Fibroblast of skin of back (primary cell): ENCODE measurements at places on chromosomes 13 and 19.

GRCh38 chr19:10283301-10284064 is 3.3 kb upstream of the ICAM4 start:
- DNase-seq, result no peak

GRCh38 chr19:662207-662961 is 630 bp downstream of the RNF126 start:
- DNase-seq, result peak; percentile 50

DNA sequence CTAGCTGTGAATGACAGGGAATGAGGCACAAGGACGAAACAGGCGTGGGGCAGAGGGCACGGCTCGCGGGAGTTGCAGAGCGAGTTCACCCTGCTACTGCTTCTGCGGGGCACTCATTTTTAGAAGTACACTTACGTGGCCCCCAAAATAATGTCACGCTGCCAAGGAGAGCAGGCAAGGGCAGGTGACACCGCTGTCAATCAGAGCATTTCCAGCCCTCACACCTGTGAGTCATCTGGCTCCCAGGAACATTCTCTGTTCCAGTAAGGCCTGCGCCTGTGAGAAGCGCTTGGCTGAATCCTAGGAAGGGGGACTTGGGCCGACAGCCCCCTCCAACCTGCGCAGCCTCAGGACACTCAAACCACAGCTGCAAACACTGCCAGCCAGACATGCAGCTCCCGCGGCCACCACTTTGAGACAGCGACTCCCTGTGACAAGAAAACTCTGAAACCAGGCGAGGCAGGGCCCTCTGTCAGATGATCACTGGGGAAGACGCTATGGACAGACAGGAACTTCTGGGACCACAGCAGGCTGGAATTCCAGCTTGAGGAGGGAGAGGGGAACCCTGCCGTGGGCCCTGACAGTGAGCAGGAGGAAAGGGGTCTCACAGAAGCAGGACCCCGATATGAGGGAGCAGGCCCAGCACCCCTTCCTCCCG is 12.7 kb downstream of the DOT1L start:
- no peak for DNase-seq

DNA sequence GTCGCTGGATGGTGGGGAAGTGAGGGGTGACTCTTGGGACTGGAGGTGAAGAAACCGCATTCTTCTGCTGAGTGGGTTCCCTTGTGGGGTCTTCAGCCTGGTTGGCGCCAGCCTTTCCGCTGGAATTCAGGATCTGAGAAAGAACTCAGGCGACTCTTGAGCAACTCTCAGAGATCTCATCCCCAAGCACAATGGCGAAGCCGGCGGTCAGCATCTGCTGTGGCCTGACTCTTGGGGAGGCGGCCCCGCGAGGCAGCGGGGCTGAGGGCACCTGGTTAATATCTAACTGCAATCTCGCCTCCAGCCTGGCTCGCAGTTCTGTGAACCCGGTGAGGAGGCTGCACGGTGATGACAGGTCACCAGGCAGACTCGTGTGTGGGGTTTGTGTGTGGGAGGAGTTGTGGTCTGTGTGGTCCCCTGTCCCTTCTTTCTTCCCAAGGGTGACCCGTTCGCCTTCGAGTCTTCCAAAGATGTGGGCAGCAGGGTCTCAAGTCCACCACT is 883 bp downstream of the ZNF441 start:
- peak; percentile 22 for DNase-seq

GRCh38 chr13:110105136-110105535 is 201.8 kb downstream of the COL4A1 start:
- DNase-seq, result no peak

DNA sequence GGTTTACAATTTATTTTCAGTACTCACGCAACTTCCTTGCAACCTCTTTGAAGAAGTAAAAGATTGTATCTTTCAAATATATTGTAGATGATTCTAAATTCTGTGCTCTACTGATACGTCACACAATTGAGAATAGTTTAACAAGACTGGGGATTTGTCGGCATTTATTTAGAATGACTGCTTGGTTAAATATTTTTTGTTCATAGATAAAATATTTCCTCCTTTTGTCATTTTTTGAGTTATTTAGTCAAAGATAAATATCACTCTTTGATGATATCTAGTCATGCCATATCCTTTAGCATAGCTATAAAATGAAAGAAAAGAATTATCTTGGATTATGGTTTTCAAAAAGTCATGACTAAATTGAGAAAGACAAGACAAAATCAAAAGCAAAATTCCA is 2747.8 kb downstream of the PCDH9 start:
- peak; percentile 54 for DNase-seq

- DNase-seq, result no peak
These were observed 82.5 kb upstream of the MYCBP2 start for GRCh38 chr13:77409412-77409811.

DNA sequence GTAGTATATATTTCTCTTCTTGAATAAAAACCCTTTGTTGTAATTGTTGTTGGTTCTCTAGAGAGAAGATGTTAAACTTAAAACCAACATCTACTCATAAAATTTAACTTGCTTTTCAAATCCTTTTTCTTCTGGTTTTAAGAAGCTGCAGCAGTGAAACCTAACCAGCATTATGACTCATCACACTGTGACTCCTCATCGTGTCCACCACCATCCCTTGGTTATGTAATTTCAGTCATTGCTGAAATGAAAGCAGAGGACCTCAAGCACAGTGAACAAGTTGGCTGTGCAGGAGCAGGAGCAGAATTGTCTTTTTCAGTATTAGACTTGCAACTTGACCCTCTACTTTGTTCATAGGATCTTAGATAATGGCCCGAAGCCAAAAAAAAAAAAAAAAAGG is 64.9 kb upstream of the HTR2A start:
- DNase-seq, result peak; percentile 81

GRCh38 chr13:57675526-57675925 is 44.0 kb downstream of the PCDH17 start:
- DNase-seq, result no peak

- no peak for DNase-seq
These were observed 76.0 kb upstream of the TSC22D1 start for GRCh38 chr13:44652168-44652567.

GRCh38 chr13:41802043-41802683 is 158.7 kb downstream of the VWA8 start:
- no peak for DNase-seq

GRCh38 chr13:98427331-98427995 is 149.4 kb downstream of the STK24 start:
- no peak for DNase-seq

GRCh38 chr19:3979674-3980352 is 5.5 kb downstream of the EEF2 start:
- DNase-seq, result no peak

DNA sequence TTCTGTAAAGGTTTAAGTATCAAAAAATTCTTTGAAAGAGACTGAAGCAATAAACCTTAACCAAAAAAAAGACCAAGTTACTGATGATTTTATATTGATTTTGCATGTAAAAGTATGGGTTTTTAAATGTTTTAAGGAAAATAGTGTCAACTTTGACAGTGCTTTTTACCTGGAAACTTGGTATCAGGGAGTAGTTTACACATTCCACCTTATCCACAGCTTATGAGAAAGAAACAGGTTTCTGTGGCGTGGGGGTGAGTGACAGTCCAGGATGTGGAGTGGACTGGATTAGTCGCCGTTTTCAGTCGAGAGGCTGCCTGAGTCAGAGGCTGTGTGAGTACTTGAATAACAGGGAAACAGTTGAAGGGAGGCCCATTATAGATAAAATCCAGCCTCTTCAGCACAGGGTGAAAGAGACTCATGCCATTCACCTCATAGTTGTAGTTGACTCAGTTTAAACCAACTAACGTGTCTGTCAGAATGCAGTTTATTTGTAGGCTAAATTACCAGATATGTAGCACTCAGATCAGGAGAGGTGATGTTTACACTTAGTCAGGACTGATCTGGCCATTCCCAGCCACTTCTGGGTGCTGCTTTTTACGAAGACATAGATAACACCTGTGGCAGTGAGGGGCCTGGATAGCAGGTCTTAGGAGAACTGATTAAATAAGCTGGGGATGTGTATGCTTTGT is 595 bp upstream of the GPR183 start:
- peak; percentile 86 for DNase-seq

GRCh38 chr13:59978862-59979261 is 184.9 kb downstream of the DIAPH3 start:
- no peak for DNase-seq

- peak; percentile 10 for DNase-seq
These were observed 14.6 kb downstream of the VSIG10L start for GRCh38 chr19:51327066-51328001.

GRCh38 chr13:80307401-80307987 is 33.4 kb downstream of the SPRY2 start:
- no peak for DNase-seq

- no peak for DNase-seq
These were observed 20.4 kb downstream of the PCID2 start for GRCh38 chr13:113187883-113188665.

DNA sequence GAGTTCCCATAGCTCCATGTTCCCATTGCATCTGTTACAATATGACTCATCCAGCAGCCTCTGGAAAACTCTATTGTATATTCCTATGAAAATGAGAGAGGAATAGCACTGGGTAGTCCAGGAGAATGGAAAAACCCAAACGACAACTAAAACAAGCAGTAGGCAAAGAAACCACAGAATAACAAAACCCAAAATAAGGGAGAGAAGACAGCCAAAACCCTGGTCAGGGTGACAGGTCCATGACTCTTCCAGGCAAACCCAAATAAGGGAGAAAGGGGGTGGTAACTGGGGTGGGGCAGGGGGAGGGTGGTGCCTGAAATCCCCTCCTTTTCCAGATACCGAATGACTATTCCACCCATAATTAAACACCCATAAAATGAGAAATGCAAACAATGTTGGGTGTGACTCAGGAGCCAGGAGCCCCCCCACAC is 4.0 kb upstream of the ZNF8 start:
- no peak for DNase-seq

DNA sequence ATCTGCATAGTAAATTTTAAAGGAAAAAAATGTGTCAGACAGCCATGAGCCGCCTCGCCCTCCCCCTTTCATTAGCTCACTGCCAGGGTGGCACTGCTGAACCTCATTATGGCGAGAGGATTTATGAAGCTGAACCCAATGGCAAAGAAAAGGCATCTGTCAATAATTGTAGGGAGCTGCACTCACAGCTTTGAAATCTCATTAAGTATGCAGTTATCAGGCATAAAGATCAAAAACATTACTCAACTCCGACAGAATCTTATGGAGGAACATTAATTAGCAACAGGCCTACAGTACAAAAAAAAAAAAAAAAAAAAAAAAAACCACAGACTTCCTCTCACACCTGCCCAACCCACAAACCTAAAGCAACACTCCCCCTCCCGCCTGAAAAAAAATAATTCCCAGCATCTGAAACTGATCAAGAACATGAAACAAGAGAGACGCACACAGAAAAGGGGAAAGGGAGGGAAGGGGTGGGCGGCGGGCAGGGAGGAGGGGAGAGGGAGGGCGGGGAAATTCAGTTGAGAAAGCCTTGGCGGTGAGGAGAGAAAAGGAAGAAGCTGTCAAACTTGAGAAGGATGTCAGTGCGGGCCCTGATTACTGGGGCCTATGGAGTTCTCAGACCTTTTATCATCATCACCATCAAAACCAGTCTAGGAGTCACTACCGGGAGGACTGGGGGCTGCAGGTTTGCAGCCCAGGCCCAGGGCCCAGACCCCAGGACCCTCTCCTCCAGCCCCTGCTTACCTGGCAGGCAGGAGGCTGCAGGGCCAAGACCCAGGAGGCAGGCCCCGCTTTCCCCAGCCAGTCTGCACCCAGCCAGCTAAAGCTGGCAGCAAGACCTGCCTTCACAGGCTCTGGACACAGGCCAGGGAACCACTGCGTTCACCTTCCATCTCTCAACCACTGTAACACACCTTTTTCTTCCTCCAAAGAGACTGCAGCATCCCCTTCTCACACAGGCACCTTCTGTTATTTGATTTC is 8.9 kb downstream of the TSHZ3 start:
- DNase-seq, result peak; percentile 53

- no peak for DNase-seq
These were observed 161.1 kb downstream of the DCT start for GRCh38 chr13:94318418-94318817.

DNA sequence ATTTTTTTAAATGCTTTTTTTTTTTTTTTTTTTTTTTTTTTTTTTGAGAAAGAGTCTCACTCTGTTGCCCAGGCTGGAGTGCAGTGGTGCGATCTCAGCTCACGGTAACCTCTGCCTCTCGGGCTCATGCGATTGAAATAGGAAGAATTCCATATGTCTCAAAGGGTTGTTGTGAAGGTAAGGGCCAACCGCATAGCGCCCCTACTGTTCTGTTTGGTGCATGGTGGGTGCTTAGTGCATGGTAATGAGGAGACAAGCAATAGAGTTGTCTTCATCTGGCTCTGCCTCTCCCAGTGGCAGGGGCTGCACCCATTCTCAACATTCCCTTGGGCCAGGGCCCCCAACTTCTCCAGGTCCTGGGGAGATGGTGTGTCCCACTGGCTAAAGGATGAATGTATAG is 68.7 kb downstream of the RASL11A start:
- peak; percentile 42 for DNase-seq

DNA sequence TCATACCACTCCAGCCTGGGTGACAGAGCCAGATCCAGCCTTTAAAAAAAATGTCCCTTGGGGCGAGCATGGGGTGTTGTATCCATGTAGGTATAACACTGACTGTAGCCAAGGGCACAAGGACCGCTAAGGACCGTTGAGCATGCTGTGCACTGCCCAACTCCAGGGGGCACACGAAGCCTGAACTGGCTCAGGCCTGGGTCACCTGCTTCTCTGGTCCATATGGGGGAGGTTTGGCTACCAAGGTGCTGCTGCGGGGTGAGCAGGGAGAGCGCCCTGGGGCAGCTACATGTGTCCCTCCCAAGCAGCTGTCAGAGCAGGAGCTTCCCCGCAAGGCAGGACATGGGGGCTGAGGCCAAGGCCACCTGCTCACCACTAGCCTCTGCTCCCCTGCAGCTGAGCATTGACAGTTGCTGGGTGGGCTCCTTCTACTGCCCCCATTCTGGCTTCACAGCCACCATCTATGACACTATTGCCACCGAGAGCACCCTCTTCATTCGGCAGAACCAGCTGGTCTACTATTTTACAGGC is 16.3 kb downstream of the CATSPERG start:
- DNase-seq, result no peak
